ENCODE measurements at places on chromosomes 7 and 10.
A peak's percentile ranks its signal among the peaks of the same experiment; 100 is the strongest.

GRCh38 chr10:114208351-114208750 lies 29.2 kb downstream of the TDRD1 start:
- H3K4me1 ChIP-seq, result no peaks in the 10 kb centered on the region
- no peak overlapping the region for H3K27ac ChIP-seq
- H3K4me3 ChIP-seq, result no peak overlapping the region
- no peaks in the 10 kb centered on the region for H3K27me3 ChIP-seq
- no peak for DNase-seq
- no peaks in the 10 kb centered on the region for H3K36me3 ChIP-seq

- H3K4me3 ChIP-seq, result no peak overlapping the region
- DNase-seq, result no peak
- no peaks in the 10 kb centered on the region for H3K27me3 ChIP-seq
- H3K27ac ChIP-seq, result no peak overlapping the region
These were observed 305.9 kb upstream of the SMIM30 start for GRCh38 chr7:113424185-113424817.

- no peak for DNase-seq
- no peaks in the 10 kb centered on the region for H3K27me3 ChIP-seq
- no peak overlapping the region for H3K4me3 ChIP-seq
These were observed 151.4 kb downstream of the RPS24 start for GRCh38 chr10:78184851-78185692.

- H3K27ac ChIP-seq, result no peak overlapping the region
- no peak overlapping the region for H3K4me3 ChIP-seq
- H3K27me3 ChIP-seq, result no peaks in the 10 kb centered on the region
- no peak for DNase-seq
- no peaks in the 10 kb centered on the region for H3K36me3 ChIP-seq
These were observed 60.8 kb downstream of the NPSR1 start for GRCh38 chr7:34718867-34719266.

- H3K4me1 ChIP-seq, result peaks cover 14% of the 10 kb centered on the region
- no peaks in the 10 kb centered on the region for H3K27me3 ChIP-seq
- H3K4me3 ChIP-seq, result no peak overlapping the region
- H3K36me3 ChIP-seq, result peaks cover 51% of the 10 kb centered on the region
- no peak for DNase-seq
- H3K27ac ChIP-seq, result no peak overlapping the region
These were observed 44.7 kb downstream of the PITRM1 start for GRCh38 chr10:3127921-3128320.

- peaks cover 31% of the 10 kb centered on the region for H3K4me1 ChIP-seq
- no peaks in the 10 kb centered on the region for H3K27me3 ChIP-seq
- DNase-seq, result no peak
- H3K36me3 ChIP-seq, result peaks cover 3% of the 10 kb centered on the region
- peak overlapping the region; percentile 34 for H3K27ac ChIP-seq
These were observed 8.0 kb downstream of the CCDC186 start for GRCh38 chr10:114166043-114166442.

DNA sequence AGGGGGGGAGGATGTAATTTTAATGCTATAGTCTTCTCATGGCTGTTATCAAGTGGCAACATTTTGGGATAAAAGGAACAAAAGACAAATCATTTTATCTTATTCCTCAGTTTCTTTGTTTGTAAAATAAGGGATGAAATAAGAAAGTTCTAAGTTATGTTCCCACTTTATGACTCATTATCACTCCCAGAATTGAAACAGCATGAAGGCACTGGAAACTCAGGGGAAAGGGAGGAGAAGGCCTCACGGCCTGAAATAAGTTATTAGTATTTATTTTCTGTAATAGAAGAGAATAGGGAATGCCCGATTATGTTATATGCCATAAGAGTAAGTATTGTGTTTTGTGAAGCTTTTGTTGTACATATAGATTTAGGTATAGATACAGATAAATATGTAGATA lies 85.0 kb upstream of the NAMPT start:
- H3K27me3 ChIP-seq, result no peaks in the 10 kb centered on the region
- H3K4me3 ChIP-seq, result no peak overlapping the region
- H3K27ac ChIP-seq, result no peak overlapping the region
- no peak for DNase-seq
- peaks cover 22% of the 10 kb centered on the region for H3K4me1 ChIP-seq
- no peaks in the 10 kb centered on the region for H3K36me3 ChIP-seq

GRCh38 chr7:105178928-105179541 lies 165.0 kb downstream of the KMT2E start:
- no peak overlapping the region for H3K27ac ChIP-seq
- no peak for DNase-seq
- H3K27me3 ChIP-seq, result no peaks in the 10 kb centered on the region
- no peaks in the 10 kb centered on the region for H3K36me3 ChIP-seq

GRCh38 chr7:13945670-13946069 lies 43.8 kb downstream of the ETV1 start:
- H3K27me3 ChIP-seq, result no peaks in the 10 kb centered on the region
- H3K36me3 ChIP-seq, result no peaks in the 10 kb centered on the region
- H3K4me1 ChIP-seq, result no peaks in the 10 kb centered on the region

- H3K36me3 ChIP-seq, result peaks cover 60% of the 10 kb centered on the region
- H3K4me1 ChIP-seq, result no peaks in the 10 kb centered on the region
- no peak for DNase-seq
- no peak overlapping the region for H3K4me3 ChIP-seq
- H3K27ac ChIP-seq, result no peak overlapping the region
These were observed 82.1 kb downstream of the TRIM24 start for GRCh38 chr7:138542183-138542582.

DNA sequence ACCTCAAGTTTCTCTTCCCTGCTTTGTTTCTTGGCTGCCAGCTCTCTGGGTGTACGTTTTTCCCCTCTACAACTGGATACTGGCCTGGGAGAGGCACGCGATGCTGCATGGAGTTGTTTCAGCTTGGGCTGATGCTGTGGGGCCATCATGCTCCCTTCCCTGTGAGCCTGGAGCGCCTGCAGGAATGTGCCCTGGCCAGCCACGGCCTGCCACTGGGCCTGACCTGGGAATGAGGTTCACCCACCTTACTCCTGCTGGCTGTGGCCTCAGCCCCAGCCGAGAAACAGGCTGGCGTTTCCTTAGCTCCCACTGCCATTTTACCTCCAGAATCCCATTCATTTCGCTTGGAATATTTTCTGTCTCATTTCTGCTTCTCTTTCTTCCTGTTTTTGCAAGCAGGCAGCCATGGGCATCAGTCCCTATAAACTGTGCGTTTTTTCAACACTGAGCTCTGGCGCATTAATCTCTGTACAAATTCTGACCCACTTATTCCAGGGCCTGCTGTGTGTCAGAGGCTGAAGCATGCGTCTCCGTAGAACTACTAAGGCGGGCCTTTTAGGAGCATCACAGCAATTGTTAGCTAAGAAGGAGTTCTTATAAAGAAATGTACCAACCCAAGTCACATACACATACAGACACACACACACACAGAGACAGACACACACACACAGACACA lies 57.9 kb downstream of the GATA3 start:
- no peaks in the 10 kb centered on the region for H3K36me3 ChIP-seq
- H3K27ac ChIP-seq, result no peak overlapping the region
- no peak for DNase-seq
- H3K4me1 ChIP-seq, result no peaks in the 10 kb centered on the region
- H3K4me3 ChIP-seq, result no peak overlapping the region

DNA sequence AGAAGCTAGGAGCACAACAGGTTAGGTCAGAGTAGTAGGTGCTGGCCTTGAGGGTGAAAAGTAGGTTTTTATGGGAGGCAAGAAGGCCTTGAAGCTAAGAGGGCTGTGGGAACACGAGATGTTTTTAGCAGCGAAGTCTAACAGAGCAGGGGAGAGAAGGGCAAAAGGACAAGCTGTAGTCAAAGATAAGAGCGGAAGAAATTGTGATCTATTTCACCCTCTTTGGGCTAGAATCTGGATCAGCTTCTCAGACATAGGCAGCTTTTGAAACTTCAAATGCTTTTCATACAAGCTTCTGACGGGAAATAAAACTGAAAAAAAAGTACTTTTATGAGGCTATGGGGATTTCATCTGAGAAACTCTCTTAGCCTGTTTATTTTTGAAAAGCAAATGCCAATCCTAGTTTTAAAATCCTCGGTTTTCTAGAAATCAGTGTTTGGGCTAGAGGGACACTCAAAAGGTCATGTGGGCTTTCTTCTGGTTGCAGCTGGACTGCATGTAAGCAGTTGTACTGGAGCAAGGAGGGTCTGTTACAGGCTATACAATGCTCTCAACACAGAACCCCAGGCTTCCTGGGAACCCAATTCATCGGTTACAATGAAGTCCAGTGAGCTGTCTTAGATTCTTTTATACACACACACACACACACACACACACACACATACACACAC lies 83.6 kb downstream of the RNF216 start:
- peaks cover 75% of the 10 kb centered on the region for H3K4me1 ChIP-seq
- peaks cover 16% of the 10 kb centered on the region for H3K36me3 ChIP-seq

DNA sequence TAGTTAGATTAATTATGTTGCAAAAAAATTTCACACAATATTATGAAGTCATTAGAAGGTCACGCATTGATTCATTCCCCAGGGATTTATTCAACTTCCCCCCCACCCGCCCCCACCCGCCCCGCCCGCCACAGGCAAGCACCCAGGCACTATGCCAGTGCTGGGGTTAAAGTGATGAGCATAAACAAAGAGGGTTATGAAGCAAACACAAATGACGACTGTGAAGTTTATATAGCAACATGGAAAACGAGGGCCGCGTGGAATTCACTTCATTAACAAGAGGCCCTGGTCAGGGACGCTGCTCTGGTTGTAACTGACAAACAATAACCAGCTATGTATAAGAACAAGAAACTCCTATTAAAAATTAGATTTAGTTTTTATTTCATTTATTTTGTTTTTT lies 656.5 kb upstream of the COBL start:
- no peak overlapping the region for H3K27ac ChIP-seq
- no peaks in the 10 kb centered on the region for H3K4me1 ChIP-seq
- H3K27me3 ChIP-seq, result no peaks in the 10 kb centered on the region

- no peak overlapping the region for H3K4me3 ChIP-seq
- H3K4me1 ChIP-seq, result no peaks in the 10 kb centered on the region
- H3K27ac ChIP-seq, result no peak overlapping the region
- no peak for DNase-seq
- H3K36me3 ChIP-seq, result no peaks in the 10 kb centered on the region
These were observed 444.3 kb downstream of the GPAM start for GRCh38 chr10:111739125-111739873.

GRCh38 chr7:108001764-108002725 lies 916 bp downstream of the LAMB1 start:
- H3K27ac ChIP-seq, result peak overlapping the region; percentile 61
- H3K27me3 ChIP-seq, result peaks cover 9% of the 10 kb centered on the region
- H3K4me3 ChIP-seq, result peak overlapping the region; percentile 83
- peaks cover 39% of the 10 kb centered on the region for H3K4me1 ChIP-seq
- no peak for DNase-seq

DNA sequence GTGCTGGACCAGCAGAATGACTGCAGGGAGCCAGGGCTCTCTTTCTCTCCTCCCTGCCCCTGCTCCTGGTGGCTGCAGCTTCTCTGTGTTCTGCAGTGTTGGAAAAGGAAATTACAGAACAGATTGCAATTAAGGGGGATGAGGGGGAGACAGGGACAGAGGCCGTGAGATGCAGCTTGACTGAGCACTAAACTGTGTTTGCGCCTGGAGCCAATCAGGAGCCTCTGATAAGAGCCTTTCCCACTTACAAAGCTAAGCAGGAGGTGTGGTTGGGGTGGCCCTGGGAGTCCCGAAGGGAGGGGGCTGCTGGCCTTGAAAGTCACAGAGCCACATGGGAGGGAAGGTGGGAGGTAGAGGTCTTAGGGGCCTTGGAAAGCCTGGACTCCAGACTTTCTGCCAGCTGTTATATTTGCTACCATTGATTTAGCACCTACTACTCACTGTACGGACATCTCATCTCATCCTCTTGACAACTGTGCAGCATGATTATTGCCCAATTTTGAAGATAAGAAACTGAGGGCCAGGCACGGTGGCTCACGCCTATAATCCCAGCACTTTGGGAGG lies 26.7 kb downstream of the TRIM8 start:
- H3K36me3 ChIP-seq, result no peaks in the 10 kb centered on the region
- H3K4me1 ChIP-seq, result peaks cover 46% of the 10 kb centered on the region
- no peak overlapping the region for H3K4me3 ChIP-seq
- H3K27me3 ChIP-seq, result no peaks in the 10 kb centered on the region
- H3K27ac ChIP-seq, result no peak overlapping the region

- peaks cover 5% of the 10 kb centered on the region for H3K4me1 ChIP-seq
- no peak for DNase-seq
- H3K4me3 ChIP-seq, result no peak overlapping the region
- H3K27ac ChIP-seq, result no peak overlapping the region
These were observed 268.9 kb downstream of the ADK start for GRCh38 chr10:74419958-74420375.

GRCh38 chr7:22378199-22378980 lies 21.4 kb upstream of the RAPGEF5 start:
- H3K4me1 ChIP-seq, result peaks cover 1% of the 10 kb centered on the region
- no peaks in the 10 kb centered on the region for H3K27me3 ChIP-seq
- H3K27ac ChIP-seq, result no peak overlapping the region

DNA sequence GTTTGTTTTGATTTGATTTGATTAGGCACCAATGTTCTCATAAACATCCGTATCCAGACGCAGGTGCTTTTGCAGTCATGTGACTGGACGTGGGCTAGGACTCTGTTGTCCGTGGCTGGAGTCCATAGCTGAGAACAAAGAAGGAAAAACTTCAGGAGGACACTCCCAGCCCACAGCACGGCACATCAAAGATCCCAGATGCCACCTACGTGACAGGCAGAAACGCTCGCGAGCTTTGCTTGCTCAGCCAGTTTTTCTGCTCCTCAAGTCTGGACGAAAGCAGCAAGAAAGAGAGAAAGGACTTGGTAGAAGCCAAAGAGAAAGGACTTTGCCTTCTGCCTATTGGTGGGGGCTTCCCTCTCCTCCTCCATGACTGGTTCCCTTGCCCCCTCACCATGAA lies 6.9 kb upstream of the ZKSCAN1 start:
- H3K4me1 ChIP-seq, result peaks cover 27% of the 10 kb centered on the region
- peak overlapping the region; percentile 59 for H3K27ac ChIP-seq
- DNase-seq, result no peak
- no peaks in the 10 kb centered on the region for H3K36me3 ChIP-seq
- no peak overlapping the region for H3K4me3 ChIP-seq

GRCh38 chr10:55351431-55351830 lies 550.4 kb upstream of the PCDH15 start:
- no peak for DNase-seq
- no peak overlapping the region for H3K4me3 ChIP-seq
- no peaks in the 10 kb centered on the region for H3K36me3 ChIP-seq
- no peak overlapping the region for H3K27ac ChIP-seq
- no peaks in the 10 kb centered on the region for H3K4me1 ChIP-seq

DNA sequence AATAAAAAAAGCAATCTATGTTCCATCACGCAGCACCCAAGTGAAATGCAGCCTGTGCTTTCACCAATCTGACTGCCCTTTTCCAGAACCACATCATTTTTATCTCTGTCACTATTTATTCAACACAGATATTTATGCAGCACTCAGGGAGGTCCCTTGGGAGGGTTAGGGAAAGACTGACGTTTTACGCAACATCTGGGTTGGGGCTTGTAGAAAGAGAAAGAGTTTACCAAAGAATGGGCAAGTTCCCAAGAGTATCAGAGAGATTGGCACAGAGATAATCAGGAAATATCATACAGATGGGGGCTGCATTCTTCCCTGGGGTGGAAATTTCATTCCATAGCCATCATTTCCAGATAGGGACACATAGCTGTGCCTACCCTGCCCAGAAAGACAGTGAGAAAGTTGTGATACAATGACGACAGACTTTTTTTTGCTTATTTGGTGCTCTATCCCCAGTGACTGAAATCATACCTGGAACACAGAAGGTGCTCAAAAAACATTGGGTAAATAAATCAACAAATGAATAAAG lies 474.2 kb downstream of the CALN1 start:
- no peak overlapping the region for H3K27ac ChIP-seq
- DNase-seq, result no peak
- no peak overlapping the region for H3K4me3 ChIP-seq
- H3K4me1 ChIP-seq, result no peaks in the 10 kb centered on the region
- H3K36me3 ChIP-seq, result no peaks in the 10 kb centered on the region

Data from suprapubic skin (tissue), 4 donors.